ENCODE measurements at places on chromosomes 2 and 18.
A peak's percentile ranks its signal among the peaks of the same experiment; 100 is the strongest.

DNA sequence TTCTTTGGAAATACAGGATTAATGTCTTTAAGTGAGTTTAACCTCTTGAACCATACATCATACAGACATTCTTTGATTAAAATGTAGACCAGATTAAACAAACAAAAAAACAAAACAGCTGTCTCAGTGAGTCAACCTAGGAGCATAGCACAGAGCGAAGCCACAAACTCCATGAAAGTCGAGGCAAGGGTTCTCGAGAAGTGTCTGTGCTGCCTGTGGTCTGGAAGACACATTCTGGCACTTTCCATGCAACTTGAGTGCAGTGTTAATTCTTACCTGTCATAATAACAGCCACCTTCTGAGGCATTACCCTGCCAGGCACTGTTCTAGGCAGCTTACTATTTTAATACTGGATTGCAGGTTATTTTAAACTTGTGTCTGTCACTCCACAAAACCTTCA lies 435.5 kb upstream of the MMADHC start:
- DNase-seq, result no peak

GRCh38 chr2:43294973-43295603 lies 68.7 kb upstream of the ZFP36L2 start:
- no peak for DNase-seq

DNA sequence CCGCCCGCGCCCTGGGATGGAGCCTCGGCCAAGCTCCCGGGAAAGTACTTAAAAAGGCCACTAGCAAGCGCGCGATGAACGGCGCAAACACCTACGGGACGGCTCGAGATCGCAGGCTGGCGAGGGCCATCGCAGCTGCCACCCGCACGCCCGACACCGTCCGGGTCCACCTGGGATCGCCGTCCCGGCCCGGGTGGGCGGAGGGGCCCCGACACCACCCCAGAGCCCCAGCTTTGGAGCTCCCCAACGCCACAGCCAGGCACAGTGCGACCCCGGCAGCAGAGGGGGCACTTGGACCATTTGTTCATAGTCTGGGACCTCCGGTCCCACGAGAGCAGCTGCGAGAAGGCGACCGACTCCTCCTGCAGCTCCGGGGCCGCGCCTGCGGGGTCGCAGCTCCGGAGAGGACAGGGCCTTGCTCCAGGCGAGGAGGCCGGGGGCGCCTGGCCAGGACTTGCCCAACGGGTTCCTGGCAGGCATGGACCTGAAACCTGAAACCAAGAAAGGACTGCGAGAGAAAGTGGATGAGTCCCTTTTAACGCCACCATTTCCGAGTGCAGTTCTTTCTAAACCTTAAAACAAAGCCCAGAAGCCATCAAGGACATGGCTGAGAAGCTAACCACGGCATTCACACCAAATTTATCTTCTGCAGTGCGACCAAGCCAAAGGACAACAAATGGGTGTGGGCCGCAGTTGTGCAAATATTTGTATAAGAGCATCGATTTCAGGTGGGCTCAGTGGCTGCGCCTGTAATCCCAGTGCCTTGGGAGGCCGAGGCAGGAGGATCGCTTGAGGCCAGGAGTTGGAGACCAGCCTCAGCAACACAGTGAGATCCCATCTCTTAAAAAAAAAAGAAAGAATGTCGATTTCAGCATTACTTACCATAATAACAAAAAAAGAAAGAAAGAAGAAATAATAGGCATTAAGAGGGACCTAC lies 54.0 kb upstream of the IMP4 start:
- no peak for DNase-seq

DNA sequence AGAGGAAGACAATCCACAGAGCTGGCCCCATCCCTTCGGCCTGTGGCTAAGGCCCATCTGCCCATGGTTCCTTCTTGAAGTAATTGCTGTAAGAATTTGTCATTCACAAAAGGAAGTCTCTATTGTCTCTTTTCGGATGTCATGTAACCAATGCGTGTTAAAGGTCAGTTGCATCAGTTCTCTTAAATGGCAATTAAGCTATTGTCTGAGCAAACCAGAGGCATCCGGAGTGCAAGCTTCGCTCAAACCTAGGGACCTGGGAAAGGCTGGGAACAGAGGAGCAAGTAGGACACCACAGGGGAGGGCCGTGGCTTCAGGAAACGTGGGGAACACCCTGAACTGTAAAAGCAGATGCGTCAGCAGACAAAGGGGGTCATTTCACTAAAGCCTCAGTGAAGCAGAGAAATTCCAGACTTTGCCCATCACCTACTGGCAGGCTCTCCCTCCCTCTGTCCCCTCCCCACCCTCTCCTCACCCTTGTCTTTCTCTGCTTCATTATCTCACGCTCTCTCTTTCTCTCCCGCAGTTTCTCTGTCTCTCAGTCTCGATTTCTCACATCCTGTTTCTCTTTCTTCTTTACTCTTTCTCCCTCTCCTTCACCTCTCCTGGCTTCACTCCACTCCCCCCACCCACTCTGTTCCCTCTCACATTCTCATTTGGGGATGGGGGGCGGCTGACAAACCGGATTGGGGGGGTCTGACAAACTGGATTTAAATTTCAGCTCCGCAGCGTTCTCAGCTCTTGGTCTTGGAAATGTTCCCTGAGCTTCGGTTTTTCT lies 204.6 kb upstream of the TNP1 start:
- no peak for DNase-seq

DNA sequence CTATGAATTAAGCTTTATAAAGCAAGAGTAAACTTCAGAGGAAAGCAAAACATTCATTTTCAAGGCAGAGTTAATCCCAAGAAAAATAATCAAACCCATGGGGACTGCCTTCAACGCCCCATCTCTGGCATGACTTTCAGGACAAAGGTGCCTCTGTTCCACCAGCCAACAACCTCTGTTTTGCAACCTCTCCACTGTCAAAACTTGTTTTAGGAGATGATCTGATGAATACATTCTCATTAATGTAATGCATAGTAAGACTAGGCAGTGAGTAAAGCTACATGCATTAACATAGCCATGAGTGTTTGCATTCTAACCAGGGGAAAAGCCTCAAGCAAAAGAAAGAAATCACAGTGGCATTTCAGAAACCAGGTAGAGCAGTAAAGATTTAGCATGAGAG lies 357.0 kb downstream of the FBXO15 start:
- DNase-seq, result no peak

- DNase-seq, result no peak
These were observed 457.2 kb upstream of the SMIM21 start for GRCh38 chr18:75884728-75885127.

- peak; percentile 70 for DNase-seq
These were observed 33.3 kb downstream of the DOK1 start for GRCh38 chr2:74587664-74588277.

- no peak for DNase-seq
These were observed 38.6 kb downstream of the SNED1 start for GRCh38 chr2:241036964-241037421.

GRCh38 chr2:176931588-176932563 lies 280.7 kb upstream of the HNRNPA3 start:
- no peak for DNase-seq

DNA sequence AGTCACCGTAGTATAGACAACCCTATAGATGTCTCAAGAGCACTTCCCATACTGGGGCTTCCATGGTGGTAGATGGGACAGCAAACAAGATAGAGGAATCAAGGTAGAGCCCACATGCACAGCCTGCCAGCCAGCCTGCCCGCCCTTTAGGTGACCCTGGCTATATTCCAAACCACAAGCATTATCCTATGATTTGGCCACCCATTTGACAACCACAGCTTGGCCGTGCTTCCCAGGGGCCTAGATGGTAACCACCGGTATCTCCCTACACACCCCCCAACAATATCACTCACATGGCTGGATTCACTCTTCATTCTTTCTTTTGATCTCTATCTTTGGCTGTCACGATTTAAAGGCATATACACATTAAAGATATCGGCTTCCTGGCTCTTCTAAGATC lies 85.3 kb downstream of the CDK15 start:
- DNase-seq, result no peak

- no peak for DNase-seq
These were observed 249.7 kb downstream of the SP3 start for GRCh38 chr2:173715441-173715840.

- peak; percentile 58 for DNase-seq
These were observed 1.6 kb downstream of the PRKAG3 start for GRCh38 chr2:218829868-218830451.

DNA sequence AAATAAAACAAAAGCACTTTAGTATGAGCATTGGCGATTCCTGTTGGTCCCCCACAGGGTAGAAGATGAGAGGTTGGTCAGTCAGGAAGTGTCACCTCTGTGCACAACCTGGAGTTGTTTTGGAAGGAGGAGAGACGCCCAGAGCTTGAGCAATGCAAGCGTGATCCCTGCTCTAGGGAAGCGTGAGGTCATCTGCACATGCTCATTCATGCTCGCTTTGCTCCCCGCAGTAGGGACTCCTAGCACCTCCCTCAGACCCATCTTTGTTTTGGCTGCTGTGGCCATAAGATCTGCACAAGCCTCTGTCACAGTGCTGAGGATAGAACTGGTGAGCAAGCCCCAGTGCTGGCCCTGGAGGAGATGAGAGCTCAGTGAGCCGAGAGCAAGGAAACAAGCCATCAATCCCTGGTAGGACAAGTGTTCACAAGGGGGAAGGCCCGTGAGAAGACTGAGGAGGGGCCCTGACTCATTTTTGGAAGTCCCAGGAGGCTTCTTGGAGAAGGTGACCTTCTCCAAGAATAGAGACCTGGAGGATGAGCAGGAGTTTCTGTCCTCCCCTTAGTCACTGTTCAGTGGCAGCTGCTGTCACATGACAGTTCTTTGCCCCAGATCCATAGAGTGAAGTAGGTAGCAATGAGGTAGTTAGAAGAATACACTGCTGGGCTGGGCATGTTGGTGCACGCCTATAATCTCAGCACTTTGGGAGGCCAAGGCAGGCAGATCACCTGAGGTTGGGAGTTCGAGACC lies 13.3 kb upstream of the ATP8B1 start:
- DNase-seq, result no peak

GRCh38 chr18:67362906-67363305 lies 153.6 kb downstream of the DSEL start:
- no peak for DNase-seq

GRCh38 chr2:237581751-237582746 lies 8.5 kb downstream of the RAB17 start:
- DNase-seq, result no peak

DNA sequence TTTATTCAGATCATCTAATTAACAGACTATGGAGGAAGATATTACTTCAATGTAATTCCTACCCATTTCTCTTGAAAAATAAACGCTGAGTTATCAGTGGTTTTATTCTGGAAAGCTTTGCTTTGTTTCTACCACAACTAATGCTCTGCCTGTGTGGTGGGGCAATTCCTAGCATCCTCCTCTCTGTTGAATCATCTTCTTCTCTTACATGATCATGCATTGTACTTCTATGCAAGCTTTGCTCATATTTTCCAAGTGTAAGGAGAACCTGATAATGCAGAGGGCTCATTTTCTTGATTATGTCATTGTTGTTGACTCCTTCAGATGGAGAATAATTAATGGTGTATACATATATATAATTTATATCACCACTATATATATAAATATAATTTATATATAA lies 46.7 kb downstream of the CCDC195 start:
- DNase-seq, result no peak

DNA sequence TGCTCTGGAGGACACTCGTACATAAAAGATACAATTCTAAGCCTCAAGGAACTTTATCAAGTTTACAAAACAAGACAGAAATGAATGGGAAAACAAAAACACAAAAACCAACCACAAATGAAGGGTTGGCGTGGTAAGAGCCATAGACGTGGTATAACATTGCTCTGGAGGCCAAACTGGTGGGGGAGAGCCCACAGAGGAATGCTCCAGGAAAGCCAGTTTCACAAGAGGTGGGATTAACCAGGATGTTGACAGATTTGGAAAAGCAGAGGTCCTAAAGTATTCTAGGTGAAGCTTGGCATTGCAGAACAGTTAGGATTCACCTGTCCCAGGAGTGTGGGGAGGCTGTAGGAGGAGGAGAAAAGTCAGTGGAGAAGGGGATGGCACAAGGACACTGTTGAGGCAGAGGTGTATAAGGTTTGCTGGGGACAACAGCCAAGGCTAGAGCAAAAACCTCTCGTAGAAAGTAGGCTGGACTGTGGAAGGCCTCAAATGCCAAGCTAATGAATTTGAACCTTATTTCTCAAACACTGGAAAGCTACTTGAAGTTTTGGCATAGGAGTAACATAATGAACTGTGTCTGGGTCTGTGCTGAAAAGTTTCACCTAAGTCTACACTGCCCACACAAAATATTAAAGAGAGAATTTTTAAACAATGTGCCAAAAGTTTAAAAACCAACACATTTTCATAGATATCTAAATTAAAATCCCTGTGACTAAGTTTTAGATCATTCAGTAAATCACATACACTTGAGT lies 135.1 kb downstream of the THADA start:
- no peak for DNase-seq

Data from sciatic nerve (tissue), 2 donors.